ENCODE measurements at places on chromosomes 13 and 19.

DNA sequence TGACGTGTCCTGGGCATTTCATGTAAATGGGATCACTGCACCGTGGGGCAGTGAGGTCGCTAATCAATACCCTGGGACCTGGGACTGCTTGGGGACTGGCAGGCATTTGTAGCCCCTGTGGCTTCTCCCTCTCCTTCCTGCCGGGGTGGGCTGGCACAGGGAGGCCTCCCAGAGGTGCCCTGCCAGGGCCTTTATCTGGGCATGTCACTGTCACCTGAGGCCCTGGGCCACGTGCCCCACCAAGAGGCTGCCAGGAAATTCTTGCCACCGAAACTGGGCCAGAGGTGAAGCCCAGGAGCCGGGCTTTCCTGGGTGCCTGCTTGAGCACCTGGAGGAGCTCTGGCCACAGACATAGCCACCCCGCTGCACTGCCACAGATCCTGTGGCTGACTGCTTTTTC is 1.8 kb upstream of the NMRK2 start:
- DNase-seq: no peak

GRCh38 chr19:38985262-38985661 is 9.7 kb upstream of the FBXO17 start:
- DNase-seq: no peak

- no peak for DNase-seq
Measured at GRCh38 chr13:107834717-107835116, 380.6 kb downstream of the LIG4 start.

DNA sequence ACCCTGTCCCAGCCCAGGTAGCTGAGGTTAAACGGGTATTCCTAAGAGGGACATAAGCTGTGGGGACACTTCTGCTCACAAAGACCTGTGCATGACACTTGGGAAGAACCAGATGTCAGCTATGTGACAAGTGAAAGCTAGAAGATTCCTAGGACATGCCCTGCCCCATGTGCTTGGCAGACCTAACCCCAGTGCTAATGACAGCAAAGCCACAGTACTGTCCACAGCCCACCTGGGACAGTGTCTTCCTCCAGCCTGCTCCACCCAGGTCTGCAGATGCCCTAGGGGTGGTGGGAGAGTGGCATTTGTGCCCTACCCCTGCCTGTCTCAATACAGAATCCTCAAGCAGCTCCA is 18.4 kb upstream of the EPHX3 start:
- no peak for DNase-seq

- no peak for DNase-seq
Measured at GRCh38 chr13:109652531-109652930, 133.9 kb downstream of the IRS2 start.

GRCh38 chr13:49455007-49455398 is 10.9 kb downstream of the SETDB2 start:
- no peak for DNase-seq

GRCh38 chr19:12821761-12822160 is 12.6 kb downstream of the RTBDN start:
- no peak for DNase-seq

DNA sequence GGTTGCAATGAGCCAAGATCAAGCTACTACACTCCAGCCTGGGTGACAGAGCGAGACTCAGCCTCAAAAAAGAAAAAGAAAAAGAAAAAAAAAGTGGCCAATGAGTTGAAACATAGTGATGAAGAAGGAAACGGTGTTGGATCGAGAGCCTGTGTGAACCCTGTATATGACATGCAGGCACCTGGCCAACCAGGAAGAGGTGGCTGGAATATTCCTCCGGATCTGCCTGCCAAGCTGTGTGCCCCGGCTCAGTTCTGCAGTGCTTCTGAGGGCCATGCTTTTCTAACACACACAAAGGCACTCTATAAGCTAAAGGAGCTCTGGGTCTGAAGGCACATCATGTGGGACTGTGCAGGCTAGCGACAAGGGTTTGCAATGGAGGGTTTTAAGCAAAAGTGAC is 3.7 kb upstream of the ZNF444 start:
- no peak for DNase-seq

DNA sequence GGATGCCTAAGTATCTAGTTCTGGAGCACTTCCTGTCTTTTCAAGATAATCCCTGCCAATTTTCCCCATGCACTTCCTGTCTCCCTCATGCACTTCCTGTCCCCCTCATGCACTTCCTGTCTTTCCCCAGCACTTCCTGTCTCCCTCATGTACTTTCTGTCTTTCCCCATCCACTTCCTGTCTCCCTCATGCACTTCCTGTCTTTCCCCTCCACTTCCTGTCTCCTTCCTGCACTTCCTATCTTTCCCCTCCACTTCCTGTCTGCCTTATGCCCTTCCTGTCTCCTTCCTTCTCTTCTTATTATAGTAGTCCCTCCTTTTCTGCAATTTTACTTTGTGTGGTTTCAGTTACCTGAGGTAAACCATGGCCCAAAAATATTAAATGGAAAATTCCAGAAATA is 3.0 kb upstream of the TNNT1 start:
- DNase-seq: no peak

DNA sequence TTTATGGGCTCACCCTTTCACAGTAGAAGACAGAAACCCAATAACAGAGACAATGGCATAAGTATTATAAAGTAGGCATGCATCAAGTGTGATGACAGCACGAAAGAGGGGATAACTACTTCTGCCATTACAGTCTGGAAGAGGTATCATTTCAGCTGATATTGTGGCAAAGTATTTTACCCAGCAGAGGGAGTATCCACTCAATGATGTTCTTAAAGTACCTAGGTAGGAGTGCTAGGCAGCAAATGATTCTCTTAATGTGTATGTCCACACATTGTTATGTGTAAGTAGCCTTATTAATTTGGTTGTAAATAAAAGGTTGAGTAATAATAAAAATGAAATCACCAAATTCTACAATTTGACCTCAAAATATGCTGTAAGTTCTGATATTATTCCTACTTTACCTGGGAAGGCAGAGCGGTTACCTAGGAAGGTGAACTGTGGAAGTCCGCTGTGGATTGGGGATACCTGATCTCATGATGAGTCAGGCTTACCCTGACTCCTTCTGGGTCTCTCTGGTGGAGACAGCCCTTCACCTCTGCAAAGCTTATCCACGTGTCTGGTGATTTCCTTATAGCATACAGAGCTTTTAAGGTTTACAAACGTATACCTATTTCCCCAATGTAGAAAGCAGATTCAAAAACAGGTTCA is 4.1 kb upstream of the UBAC2 start:
- no peak for DNase-seq

DNA sequence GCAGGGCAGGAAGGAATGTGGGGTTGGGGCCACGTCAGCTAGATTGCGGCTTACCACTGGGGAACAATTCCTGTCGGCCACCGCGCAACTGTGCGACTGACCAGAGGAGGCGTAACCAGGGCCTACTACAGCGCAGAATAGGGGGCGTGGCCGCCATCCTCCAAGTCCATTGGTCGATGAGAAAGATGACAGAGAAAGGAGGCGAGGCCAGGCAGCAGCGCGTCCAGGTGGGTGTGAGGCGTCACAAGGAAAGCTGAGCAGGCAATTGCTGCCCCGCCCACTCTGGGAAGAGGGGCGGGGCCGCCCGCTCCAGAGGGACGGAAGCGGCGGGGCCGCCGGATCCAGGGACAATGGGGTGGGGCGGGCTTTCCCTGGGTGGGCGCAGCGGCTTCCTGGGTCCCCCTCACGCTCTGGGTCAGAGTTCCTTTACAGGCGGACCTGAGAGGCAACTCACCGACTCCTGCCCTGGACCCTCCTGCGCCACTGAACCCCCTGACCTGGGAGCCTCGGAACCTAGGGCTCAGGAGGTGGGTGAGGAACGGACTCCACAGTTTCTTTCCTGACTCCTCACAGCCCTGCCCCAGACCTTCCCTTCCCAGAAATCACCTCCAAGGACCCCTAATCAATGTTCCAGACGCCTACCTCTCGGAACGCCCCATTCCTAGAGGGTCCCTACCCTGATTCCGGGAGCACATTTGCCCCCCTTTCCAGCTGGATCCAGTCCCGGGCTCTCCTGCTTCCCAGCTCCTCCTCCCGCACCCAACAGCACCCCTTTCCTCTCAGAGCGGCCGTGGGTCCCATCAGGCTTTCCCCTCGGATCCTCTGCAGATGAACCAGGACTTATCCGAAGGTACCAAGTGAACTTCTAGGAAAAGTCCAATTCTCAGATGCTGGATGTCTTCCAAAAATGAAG is 101.5 kb upstream of the ZNF492 start:
- DNase-seq: no peak

DNA sequence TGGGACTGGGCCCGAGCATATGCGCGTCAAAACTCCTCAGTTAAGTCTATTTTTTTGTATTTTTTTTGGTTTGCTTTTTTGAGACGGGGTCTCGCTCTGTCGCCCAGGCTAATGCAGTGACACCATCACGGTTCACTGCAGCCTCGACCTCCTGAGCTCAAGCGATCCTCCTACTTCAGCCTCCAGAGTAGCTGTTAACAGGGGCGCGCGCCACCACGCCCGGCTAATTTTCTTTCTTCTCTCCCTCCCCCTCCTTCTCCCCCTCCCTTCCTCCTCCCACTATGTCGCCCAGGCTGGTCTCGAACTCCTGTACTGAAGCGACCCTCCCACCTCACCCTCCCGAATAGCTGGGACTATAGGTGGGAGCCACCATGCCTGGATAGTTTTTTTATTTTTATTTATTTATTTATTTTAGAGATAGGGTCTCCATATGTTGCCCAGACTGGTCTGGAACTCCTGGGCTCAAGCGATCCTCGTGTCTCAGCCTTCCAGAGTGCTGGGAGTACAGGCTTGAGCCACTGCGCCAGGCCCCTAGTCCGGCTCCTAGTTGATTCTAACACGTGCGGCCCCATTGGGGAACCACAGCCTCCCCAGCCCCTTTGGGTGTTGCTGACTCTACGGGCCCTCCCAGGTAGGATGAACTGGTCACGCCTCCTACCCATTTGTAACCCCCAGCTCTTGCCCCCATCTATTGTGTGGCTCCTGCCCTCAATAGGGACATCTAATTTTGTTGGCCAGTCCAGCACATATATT is 806 bp upstream of the ZNF837 start:
- no peak for DNase-seq

DNA sequence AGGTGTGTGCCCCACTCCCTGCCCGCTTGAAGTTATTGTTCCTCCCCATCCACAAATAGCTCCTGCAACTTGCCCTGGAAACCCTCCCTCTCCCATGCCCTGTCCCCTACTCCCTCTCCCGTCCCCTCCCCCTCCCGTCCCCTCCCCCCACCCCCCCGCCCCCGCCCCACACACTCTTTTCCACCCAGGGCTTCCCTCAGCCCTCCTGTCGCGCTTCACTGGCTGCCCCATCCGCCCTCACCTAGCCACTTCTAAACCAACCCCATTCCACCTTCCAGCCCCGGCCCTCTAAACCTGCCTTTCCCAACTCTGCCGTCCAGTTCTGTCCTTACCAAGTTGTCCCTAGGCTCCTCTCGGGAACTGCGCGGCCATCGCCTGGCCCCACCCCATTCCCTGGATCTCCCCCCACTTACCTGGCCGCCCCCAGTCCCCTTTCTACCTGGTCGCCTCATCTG is 993 bp downstream of the RGL3 start:
- no peak for DNase-seq

GRCh38 chr13:106369091-106369490 is 166.4 kb downstream of the EFNB2 start:
- no peak for DNase-seq

DNA sequence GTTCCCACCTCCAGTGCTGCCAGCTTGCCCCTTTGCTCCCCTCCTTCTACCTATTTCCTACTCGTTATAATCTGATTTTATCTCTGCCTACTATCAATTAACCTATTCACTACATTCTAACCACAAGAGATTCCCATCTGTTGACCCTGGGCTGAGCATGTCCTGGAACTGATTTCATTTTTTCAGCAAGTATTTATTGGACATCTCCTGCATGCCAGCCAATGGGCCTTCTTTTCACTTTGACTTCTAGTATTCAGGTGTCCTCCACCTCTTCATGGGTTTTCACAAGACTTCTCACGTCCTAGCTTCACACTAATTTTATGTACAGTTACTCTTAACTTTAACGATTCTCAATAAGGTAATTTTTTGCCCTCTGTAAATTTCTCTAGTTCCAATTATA is 282.7 kb upstream of the KLHL1 start:
- DNase-seq: no peak

- DNase-seq: no peak
Measured at GRCh38 chr13:78659732-78660494, 958 bp upstream of the OBI1 start.

GRCh38 chr13:62702502-62702901 is 1286.9 kb upstream of the PCDH20 start:
- DNase-seq: no peak

DNA sequence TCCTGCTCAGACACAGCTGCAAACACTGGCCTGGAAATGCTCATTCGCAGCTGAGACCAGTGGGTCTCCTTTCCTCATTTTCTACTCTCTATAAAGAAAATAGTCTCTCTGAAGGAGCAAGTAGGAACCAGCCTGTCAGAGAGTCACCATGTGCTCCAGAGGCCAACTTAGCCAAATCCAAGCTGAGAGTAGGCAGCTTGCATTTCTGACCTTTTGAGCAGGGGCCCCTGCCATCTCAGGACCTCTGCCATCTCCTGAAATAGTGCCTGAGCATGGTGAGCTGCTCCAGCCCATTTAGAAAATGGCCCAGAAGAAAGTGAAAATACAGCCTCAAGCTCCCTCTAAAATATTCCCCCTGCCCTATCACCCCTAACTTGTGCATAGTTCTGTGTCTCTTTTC is 95.6 kb downstream of the STOML3 start:
- DNase-seq: no peak

GRCh38 chr19:44957526-44957925 is 2.3 kb downstream of the CLPTM1 start:
- no peak for DNase-seq

- no peak for DNase-seq
Measured at GRCh38 chr13:94612050-94612449, 10.4 kb downstream of the GPR180 start.

- no peak for DNase-seq
Measured at GRCh38 chr13:92739306-92739818, 487.2 kb upstream of the GPC6 start.
